ENCODE measurements at places on chromosomes 13 and 19.

- no peak for DNase-seq
These were observed 26.1 kb downstream of the DEDD2 start for GRCh38 chr19:42191330-42191729.

DNA sequence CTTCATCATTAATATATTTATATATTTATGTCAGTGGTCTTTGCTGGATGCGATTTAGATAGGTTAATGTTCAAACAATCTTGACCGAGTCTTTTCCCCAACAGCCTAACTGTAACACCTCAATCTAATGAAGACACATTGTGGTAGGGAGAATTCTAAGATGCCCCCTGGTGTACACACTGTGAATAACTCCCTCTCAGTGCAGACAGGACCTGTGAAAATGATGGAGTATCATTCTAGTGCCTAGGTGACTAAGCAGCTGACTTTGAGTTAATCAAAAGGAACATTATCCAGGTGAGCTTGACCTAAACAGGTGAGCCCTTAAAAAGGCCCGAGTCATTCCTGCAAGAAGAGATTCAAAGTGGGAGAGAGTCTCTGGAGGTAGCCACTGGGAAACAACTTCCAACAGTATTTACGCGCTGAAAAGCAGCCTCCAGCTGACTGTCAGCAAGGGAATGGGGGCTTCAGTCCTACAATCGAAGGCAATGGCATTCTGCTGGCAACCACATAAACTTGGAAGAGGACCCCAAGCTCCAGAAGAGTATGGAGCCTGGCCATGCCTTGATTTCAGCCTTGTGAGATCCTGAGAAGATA is 28.0 kb upstream of the KBTBD7 start:
- DNase-seq: peak; percentile 71

DNA sequence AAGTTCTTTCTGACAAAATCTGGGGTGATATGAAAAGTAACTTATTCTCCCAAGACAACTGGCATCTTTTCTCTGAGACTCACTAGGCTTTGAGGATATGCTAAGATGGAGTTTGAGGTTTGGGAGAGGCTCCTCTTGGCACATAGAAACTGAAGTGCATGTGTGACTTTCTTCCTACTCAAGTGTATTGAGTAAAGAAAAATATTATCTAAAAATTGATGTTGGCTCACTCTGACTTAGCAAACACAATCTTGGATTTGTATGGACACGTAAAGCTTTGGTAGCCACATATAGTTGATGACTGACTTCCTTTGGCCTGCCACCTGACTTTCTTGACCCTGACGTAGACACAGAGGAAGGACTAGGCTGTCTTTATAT is 71.1 kb upstream of the KLF12 start:
- DNase-seq: no peak

GRCh38 chr13:91647361-91647990 is 249.1 kb downstream of the GPC5 start:
- no peak for DNase-seq

- DNase-seq: peak; percentile 93
These were observed 112.2 kb upstream of the MBNL2 start for GRCh38 chr13:97109841-97110492.

DNA sequence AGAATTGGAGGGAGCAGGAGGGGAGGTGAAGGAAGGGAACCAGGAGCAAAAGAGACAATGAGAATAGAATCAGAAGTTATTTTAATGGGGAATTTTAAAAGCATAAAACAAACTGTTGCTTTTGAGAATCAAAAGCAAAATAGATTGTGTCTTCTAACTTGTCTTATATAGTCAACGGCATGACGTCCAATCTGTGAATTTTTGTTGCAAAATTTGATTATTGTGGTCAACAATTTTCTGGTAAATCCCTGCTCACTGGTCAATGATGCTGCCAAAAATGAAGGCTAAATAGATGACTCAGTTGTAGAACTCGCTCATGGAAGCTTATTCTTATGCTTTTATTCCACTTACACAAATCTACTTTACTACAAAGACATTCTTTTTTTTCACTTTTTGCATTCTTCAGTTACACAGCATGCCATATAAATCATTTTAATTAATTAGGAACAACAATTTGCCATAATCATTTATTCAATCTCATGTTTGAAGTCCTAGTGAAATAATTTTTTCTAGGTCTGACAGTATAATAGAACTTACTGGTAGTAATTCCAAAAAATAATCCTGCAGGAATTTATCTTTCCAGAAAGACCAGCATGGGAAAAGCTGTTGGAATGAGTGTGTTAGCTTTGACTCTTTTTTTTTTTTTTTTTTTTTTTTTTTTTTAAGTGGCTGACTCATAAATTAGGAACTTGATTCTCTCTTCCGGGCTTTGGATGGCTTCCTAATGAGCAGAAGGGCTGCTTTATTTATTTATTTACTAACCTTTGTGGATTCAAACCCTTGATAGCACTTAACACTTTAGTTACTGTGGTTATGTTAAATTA is 256.9 kb downstream of the SPRY2 start:
- no peak for DNase-seq

- DNase-seq: no peak
These were observed 5.1 kb downstream of the UTP14C start for GRCh38 chr13:52029569-52029968.

DNA sequence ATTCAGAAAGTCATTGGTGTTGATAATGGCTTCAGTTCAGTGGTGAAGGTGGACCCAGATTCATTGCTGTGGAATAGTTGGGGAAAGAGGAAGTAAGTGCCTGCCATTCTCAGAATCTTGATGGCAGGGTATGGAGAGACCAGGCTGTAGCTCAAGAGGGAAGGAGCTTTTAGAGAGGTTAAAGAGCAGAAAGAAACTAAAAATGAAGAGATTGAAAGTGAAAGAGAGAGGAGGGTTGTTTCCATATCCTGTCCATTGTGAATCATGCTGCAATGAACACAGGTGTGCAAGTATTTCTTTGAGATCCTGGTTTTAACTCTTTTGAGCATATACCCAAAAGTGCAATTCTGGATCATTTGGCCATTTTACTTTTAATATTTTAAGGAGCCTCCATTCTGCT is 12.5 kb downstream of the GJB6 start:
- no peak for DNase-seq

GRCh38 chr13:36096461-36097416 is 34.4 kb downstream of the DCLK1 start:
- DNase-seq: no peak

DNA sequence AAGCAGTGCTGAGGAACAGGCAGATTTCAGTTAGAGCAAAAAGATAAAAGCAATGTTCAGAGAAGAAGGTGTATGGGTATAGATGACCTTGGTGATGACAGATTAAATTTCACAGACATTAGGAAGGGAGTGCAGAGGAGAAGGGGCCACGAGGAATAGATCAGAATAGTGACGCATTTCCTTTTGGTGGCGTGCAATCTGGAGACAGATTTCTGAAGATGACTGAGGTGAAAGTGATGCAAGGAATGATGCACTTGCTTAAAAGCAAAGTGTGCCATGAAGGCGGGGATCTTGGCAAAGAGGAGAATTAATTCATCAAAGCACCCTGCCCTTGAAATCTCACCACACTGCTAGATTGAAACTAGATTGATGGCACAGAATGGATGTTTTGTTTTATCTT is 202.4 kb downstream of the ITGBL1 start:
- DNase-seq: no peak

DNA sequence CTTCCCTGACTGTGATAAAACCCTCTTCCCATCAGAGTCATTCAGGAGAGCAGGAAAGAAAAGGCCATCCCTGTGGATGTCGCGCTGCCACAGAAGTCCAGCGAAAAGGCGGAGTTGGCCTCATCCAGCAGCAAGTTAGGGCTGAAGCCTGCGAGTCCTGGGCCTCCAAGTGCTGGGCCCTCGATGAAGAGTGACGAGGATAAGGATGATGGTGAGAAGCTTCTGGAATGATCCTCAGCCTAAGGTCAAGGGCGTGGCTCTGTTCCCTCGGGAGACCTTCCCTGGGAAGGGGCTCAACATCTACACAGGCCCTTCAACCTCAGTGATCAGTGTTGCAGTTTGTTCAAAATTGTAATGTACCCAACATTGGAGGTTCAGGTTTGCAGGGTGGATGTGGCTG is 22.3 kb downstream of the TEX29 start:
- DNase-seq: peak; percentile 44

- DNase-seq: no peak
These were observed 1105.1 kb downstream of the OLFM4 start for GRCh38 chr13:54133746-54134145.

DNA sequence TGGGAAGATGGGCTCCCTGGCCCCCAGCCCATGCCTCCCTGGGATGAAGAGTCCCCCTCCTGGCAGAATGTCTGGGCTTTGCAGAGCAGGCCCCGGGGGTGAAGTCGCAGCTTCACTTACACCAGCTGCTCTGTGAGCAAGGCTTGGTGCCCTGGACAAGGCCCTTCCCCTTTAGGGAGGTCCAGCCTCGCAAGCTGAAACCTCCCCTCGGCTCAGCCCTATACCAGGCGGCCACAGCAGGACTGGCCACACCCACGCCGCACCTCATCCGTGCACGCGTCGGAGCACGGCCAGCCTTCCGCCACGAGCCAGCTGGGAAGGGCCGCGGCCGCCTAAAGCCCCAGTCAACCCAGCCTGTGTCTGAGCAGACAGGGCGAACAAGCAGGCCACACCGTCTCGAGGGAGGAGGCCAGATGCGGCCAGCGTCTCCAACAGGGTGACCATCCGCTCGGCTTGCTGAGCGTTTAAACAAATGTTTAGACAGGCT is 83.2 kb upstream of the MCF2L start:
- no peak for DNase-seq

DNA sequence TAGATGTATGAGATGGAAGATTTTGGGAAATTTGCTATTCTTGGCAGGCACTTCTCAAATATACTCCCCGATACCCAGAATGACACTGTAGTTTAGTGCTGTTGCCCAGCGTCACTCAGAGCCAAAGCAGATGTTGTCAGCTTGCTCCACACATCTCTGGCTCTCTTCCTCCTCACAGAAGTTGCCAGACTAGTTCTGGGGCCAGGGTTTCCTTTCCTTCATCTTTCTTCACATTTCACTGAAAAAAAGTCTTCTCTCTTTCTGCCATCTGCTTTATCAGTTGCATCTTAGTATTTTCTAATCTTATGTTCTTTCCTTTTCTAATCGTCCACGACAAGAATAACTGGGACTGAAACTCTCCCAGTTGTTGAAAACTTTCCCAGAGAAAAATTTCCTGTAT is 251.4 kb downstream of the RGCC start:
- no peak for DNase-seq

- peak; percentile 33 for DNase-seq
These were observed 24.3 kb downstream of the LAIR2 start for GRCh38 chr19:54526972-54527371.

GRCh38 chr13:33284031-33284430 is 1.5 kb downstream of the STARD13 start:
- DNase-seq: no peak

All from activated effector memory CD4-positive, alpha-beta T cell treated with anti-CD3 and anti-CD28 coated beads, Interleukin-2, amount 50 U/mL, for 16 hours (primary cell).